ENCODE measurements at places on chromosomes 2 and 18.
A peak's percentile ranks its signal among the peaks of the same experiment; 100 is the strongest.

DNA sequence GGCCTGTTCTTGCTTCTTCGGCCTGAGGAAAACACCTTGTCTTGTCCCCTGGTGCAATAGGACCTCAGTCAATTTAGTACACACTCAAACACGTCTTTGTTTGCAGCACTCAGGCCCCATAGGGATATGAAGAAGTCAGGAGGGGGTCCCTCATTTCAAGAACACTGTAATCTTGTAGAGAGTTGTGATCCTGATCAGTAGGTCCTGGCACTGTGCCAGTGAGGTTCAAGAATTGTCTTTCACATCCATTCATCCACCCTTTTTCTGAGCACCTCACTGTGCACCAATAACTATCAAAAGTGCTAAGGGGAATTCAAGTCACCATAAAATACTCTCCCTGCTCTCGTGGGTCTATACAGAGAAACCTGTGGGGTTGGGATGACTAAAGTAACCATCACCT, 131.4 kb upstream of the LHCGR start:
- no peak for DNase-seq

- DNase-seq: no peak
Observed at GRCh38 chr2:191629976-191630712, 47.8 kb upstream of the NABP1 start.

- DNase-seq: no peak
Observed at GRCh38 chr2:218437969-218438368, 19.0 kb downstream of the VIL1 start.

- DNase-seq: no peak
Observed at GRCh38 chr2:101728865-101729264, 31.4 kb downstream of the MAP4K4 start.

DNA sequence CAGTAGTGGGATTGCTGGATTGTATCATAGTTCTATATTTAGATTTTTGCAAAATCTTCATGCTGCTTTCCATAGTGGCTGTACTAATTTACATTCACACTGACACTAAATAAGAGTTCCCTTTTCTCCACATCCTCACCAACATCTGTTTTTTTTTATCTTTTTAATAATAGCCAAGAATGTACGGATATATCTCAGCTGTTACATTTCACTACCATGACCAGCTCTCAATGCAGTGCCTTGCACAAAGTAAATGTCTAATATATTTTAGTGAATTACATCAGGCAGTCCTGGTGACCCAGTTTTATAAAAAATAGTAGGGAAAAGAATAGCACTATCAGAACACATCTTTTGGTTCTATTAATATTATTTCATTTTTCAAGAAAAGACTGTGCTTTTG, 161.8 kb downstream of the LNPK start:
- no peak for DNase-seq

DNA sequence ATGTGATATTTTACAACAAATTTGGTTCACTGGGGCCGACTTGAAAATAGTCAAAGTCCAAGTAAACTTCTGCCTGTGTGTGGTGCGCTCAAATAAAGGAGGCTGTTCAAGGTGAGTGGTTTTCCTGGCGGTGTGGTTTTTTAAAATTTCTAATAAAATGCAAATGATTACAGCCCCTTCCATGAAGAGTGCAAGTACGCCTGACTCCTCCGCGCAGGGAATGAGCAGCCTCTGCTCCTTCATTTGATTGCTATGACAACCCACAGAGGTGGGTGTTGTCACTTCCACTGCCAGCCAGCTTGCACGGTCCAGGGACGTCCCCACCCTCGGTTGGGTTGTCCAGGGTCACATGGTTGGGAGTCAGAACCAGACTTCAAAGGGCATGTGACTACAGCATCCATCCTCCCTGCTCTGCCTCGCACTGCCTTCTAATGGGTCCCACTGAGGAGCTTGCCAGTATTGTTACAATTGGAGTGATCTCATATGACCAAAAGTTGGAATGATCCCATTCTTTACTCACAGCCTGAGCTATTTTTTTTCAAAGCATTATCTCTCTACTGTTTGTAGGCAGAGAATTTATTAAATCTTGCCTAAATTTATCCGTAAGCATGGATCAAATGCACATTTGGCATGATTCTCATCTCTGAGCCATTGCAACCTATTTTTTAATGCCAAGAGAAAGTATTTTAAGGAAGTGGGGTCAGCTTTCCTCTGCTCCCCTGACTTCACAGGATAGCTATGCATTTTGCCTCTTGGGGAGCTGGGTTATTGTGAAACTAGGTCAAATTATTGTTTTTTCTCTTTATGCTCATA, 121.3 kb downstream of the AGAP1 start:
- DNase-seq: peak; percentile 98

DNA sequence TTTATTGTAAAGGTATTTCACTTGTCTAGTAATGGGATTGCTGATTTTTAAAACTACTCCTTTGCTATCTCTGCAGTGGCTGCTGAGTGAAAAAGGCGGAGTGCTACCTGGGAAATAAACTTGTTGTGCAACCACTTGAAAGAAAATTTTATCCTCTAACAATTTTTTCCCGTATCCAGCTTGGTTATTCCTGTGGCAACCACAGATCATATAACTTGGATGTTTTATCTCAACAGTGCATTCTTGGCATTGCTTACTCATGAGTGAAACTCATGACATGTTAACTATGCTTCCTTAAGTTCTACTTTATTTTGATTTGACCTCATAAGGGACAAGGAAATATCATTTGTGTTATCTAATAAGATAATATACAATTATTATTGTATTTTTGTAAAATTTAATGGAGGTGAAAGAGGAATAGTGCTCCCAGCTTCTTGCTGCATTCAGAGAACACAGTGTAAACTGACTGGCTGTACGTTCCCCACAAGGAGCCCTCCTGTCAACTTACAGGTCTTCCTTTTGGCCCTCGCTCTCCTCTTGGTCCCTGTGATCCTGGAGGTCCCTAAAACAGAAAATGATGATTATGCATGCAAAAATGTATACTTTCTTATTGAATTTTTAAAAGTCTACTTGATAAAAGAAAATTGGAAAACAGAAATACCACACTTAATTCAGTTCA, 82.7 kb downstream of the COL5A2 start:
- DNase-seq: no peak

DNA sequence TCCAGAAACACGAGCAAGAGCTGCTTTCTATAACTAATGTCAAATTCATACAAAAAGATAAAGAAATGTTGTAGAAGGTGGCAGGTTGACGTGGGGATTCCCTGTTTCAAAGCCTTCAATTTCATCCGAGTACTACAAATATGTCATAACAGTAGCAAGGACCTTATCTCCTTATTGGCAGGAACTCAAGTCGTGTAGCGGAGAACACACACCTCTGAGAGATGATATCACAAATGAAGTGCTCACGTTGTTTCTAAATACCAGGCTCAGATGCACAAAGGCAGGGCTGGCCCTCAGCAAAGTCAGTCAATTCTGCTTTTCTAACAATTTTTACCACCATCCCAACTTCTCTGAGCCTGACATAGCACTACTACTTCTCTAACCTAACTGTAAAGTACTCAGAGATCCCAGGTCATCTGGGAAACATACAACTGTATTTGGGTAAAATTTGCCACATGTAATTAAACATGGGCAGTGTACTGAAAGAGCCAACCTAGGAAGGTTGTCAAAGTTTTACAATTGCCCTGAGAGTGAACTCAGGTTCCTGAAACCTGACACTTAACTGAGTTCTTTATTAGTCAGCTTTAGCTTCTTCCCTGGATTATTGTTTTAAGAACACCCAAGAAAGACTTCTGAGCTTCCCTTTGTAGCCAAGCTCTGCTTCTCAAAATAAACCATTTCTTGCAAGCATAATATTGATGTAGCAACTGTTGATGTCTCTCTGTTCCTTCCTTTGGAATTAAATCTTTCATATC, 813.7 kb upstream of the ACVR2A start:
- no peak for DNase-seq

DNA sequence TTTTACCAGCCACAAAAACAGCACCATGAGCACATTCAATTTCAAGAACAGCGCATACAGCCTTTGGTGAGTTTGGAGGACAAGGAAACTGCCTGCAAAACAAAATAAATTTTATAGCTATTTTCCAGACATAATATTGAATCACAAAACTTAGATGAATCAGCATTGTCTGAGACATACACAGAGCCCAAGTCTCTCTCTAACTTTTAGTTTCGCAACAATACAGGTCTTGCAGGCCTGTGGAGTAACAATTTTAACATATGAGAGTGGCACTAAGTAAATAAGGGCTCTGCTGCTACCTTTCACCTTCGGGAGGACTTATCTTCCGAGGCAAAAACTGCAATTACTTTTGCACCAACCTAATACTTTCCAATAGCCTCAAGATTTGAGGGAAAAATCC, 56.1 kb upstream of the PEX13 start:
- no peak for DNase-seq

- DNase-seq: no peak
Observed at GRCh38 chr2:134461511-134461910, 207.6 kb downstream of the MGAT5 start.

DNA sequence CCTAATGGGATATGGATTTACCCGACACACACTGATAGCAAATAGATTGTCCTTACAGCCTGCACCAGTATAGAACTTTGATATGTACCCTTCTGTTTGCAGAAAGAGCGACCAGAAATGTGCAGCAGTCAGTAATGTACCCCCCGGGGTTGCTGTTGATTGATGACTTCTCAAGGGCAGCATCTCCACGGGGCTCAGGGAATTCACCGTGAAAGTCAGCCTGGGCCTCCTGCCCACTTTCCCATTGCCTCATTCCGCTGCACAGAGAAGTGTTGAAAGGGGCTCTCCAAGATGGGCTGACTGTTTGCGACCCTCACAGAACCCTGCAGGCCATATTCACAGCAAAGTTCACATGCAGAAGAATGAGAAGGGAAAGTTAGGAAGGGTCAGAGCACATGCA, 241.3 kb downstream of the PRKCE start:
- no peak for DNase-seq

- DNase-seq: no peak
Observed at GRCh38 chr18:77146249-77147080, 13.9 kb upstream of the MBP start.

- no peak for DNase-seq
Observed at GRCh38 chr18:36460854-36461253, 163.3 kb downstream of the FHOD3 start.

GRCh38 chr2:240649331-240649730, 24.1 kb downstream of the GPR35 start:
- DNase-seq: no peak

DNA sequence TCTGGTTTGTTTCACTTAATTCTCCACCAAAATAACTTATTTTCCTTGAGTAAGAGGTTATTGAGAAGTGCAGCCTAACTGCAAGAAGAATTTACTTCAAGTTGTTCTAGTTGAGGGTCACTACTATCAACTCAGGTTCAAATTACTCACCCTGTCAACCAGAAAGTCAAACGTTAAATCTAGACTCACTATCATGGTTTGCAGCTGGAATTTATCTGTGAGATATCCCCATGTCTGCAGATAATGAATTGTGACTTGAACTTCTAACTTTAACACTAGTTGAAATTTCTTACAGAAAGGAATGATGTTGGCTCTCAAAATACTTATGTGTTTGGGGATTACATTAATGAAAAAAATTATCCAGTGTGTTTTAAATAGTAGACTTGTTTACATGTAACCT, 1145.7 kb upstream of the NXPH2 start:
- DNase-seq: no peak

GRCh38 chr2:199798831-199799580, 52.0 kb downstream of the FTCDNL1 start:
- peak; percentile 83 for DNase-seq

GRCh38 chr2:26706616-26707473, 14.3 kb downstream of the KCNK3 start:
- no peak for DNase-seq

DNA sequence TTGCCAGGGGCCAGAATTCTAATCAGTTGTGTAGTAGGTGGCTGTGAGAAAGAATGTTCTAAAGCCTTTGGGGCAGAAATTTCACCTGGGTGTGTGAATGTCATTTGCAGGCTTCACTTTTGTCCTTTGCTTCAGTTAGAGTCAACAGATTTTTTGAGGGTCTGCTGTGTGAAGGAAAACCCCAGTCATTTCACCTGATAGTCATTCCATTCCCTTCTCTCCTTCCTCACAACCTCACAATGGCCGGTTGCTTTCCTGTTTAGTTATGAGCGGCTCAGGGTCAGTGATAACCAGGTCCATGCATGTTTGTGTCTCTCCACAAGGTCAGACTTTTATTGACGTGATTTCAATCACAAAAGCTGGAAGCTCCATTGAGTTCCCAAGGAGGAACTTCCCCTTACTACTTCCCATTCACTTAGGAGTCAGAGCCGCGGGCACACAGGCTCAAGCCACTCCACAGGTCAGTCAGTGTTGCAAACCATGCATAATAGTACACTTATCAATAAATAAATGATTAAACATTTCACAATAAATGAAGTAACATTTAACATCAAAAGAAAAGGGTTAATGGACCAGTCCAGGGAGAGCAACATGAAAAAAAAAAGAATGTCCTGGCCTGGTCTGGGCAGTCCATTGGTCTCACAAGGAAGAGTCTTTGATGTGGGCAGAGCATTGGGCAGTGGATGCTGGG, 74.3 kb downstream of the NPAS2 start:
- DNase-seq: no peak

GRCh38 chr2:222751821-222752719, 80.6 kb downstream of the MOGAT1 start:
- no peak for DNase-seq

DNA sequence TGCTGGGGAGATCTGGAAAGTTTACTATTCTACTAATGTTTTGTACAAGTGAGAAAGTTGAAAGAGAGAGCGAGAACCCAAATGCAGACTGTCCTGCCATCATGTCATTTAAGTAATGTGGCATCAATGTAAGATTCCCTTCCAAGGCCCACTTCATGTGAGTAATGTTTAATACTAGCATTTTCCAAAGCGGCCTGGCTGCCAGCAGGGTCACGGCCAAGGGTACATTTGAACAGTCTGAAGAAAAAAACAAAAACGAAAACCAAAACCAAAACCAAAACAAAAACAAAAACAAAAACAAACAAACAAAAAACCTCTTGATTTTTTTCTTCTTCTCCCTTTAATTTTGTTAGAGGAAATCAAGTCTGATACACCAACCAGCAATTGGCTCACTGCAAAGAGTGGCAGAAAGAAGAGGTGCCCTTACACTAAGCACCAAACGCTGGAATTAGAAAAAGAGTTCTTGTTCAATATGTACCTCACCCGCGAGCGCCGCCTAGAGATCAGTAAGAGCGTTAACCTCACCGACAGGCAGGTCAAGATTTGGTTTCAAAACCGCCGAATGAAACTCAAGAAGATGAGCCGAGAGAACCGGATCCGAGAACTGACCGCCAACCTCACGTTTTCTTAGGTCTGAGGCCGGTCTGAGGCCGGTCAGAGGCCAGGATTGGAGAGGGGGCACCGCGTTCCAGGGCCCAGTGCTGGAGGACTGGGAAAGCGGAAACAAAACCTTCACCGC, 2.2 kb downstream of the HOXD10 start:
- DNase-seq: no peak

- no peak for DNase-seq
Observed at GRCh38 chr2:36480636-36481035, 117.3 kb downstream of the FEZ2 start.

- DNase-seq: no peak
Observed at GRCh38 chr2:169797601-169798000, 1.1 kb upstream of the SSB start.

Measured in putamen (tissue), 1 donor.